Inflammatory macrophage treated with lipopolysaccharide for 1 hour (primary cell): ENCODE measurements at places on chromosomes 4 and X.

DNA sequence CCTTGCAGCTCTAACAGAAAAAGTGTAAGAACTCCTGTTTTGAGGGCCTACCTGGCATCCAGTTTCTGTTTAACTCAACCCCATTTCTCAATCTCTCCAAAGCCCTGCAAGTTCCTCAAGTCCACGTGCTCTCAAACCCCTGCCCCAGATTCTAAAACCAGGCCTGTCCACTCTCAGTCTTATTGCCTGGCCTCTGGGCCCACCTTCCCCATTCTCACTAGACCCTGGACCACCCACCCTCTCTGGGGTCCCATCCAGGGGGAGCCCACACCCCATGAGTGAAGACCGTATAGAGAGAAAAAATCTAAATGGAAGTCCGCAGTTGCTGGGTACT, 58.3 kb downstream of the TLR10 start:
- DNase-seq = no peak

GRCh38 chr4:38034986-38035882, 75.0 kb downstream of the PTTG2 start:
- peak; percentile 79 for DNase-seq

- no peak for DNase-seq
These were observed 86.9 kb upstream of the BMP2K start for GRCh38 chr4:78689261-78689660.

- DNase-seq = no peak
These were observed 189.6 kb downstream of the TMEM47 start for GRCh38 chrX:34467437-34467836.

DNA sequence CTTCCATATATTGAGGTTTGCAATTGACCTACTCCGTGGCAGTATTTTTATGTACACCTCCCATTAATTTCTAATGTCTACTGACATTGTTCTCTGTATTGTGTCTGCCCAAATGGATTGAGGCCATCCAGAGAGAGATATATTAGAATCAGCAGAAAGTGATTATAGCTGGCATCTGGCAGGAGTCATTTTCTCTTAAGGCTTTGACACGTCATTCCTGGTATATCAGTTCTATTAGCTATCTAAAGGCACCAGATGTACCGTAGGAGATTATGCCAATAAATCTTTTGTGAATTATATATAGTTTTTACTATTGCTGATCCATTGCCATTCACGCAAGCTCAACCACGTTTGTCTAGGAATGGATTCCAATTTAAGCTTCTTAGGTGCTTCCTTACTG, 1026.4 kb upstream of the IGFBP7 start:
- no peak for DNase-seq

GRCh38 chr4:26402458-26402857, 81.6 kb downstream of the RBPJ start:
- no peak for DNase-seq

DNA sequence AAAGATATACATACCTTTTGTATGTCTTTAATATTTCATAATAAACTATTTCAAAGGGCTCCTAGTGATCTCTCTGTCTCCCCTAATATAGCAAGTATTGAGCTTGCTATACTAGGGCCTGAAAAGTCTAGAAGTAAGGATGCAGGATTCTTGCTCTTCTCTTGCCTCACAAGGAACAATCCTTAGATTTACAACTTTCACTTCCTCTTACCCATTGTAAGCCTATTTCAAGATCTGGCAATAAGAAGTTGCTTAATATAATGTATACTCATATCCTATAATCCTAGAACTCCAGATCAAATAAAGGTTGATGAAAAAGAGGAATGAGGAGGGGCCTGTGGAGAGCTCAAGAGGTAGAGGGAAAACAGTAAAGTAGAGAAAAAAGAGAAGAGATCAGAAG, 40.8 kb upstream of the CHRDL1 start:
- DNase-seq = peak; percentile 18

DNA sequence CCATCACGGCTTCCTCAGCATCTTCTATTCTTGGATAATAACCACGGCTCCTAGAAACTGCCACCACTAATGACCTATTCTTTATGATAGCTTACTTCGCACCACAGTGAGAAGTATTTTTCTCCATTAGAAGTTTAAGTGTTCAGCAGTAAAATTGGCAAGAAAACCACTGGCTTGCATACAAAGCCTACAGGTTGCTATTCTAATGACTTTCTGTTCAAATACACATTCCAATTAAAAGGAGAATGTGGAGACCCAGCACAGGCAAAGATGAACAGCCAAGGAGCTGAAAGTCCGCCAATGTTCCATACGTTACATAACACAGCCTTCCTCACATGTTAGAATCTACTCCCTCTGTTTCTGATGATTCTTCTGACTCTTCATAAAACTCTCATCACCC, 875.0 kb upstream of the PRKX start:
- no peak for DNase-seq

GRCh38 chr4:1051472-1051871, 40.0 kb downstream of the FGFRL1 start:
- no peak for DNase-seq

GRCh38 chr4:103168993-103169392, 29.1 kb downstream of the CENPE start:
- DNase-seq = no peak

DNA sequence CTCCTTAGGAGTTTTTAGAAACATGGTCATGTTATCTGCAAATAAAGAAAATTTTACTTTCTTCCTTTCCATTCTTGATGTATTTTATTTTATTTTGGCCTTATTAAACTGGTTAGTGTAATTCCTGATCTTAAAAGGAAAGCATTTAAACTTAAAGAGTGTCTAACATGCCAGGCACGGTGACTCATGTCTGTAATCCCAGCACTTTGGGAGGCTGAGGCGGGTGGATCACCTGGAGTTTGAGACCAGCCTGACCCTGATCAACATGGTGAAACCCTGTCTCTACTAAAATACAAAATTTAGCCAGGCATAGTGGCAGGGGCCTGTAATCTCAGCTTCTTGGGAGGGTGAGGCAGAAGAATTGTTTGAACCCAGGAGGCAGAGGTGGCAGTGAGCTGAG, 281.3 kb downstream of the PTTG2 start:
- DNase-seq = no peak

DNA sequence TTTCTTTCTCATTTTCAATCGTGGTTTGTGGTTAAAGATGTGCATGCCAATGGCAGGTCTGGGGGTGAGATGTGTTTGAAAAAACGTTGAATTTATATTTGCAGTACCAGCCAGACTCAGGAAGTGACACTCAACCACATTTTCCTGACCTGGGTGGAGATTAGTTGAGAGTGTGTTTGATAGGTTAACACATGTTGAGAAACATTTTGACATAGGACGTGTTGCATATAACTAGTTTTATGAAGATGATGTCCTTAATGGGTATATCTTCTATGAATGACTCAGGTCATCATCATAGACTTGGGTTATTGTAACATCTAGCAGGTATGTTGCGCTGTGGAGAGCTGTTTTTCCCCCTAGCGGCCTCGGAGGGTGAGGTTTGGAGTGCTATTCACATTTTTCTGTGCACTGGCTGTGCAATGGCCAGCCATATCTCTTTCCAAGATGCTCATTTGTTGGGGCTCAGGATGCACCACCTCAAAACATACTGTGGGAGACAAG, 21.7 kb upstream of the CD38 start:
- DNase-seq = peak; percentile 8

- no peak for DNase-seq
These were observed 13.7 kb upstream of the ZNF185 start for GRCh38 chrX:152884171-152884570.

DNA sequence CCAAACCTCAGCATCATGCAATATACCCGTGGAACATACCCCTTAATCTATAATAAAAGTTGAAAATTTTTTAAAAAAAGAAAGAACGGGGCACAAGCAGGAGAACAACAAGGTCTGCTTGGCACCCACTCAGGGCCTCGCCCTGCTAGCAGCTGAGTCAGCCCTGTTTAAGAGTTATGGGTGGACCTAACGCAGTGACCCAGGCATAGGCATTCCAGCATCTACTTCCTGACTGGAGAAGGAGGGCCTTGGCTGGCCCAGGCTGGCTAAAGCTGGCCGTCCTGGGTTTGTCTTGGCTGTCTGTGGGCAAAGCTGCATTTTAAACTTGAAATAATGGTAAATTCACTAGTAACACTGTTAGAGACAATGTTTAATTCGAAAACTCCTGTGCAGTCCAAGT, 236.7 kb upstream of the PGRMC2 start:
- no peak for DNase-seq

DNA sequence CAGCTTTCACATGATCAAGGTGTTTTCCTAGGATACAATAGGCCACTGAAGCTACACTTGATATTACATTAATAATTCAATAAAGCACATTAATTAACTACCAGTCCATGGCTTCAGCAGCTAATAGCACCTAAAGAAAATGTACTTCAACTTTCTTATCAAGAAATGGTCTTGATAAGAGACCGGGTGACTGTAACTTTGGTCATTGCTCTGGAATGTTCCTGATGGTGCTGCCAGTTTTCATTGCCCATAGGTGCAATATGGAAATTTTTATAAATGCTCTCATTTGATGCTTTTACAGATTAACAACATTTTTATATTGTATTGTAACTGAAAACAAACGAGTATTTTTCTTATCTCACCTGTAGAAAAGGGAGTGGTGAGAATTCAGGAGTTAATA, 165.4 kb downstream of the SHROOM3 start:
- no peak for DNase-seq

GRCh38 chr4:84492290-84492689, 6.8 kb downstream of the NKX6-1 start:
- no peak for DNase-seq

GRCh38 chr4:98672583-98673287, 14.3 kb upstream of the TSPAN5 start:
- DNase-seq = no peak

- peak; percentile 52 for DNase-seq
These were observed 78.0 kb upstream of the DRD5 start for GRCh38 chr4:9703391-9703790.

GRCh38 chr4:107931775-107932321, 499 bp downstream of the CYP2U1 start:
- DNase-seq = no peak

GRCh38 chr4:116870686-116871085, 214.7 kb downstream of the TRAM1L1 start:
- DNase-seq = no peak

DNA sequence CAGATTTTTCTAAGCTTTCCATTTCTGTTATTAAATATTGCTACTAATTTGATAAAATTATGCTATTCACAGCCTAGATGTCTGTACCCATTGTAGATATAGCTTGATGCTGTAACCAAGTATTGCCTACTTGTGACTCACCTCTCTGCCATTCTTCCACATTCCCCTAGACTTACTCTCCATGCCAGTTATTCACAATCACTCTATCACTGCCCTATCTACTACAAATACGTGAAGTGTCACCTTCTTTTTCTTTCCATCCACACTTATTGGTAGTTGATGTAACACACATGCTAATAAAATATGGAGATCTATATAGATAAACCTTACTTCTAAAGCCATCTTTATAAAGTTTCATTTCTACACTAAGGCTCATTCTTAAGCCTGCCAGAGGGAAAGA, 179.4 kb upstream of the PACRGL start:
- no peak for DNase-seq

DNA sequence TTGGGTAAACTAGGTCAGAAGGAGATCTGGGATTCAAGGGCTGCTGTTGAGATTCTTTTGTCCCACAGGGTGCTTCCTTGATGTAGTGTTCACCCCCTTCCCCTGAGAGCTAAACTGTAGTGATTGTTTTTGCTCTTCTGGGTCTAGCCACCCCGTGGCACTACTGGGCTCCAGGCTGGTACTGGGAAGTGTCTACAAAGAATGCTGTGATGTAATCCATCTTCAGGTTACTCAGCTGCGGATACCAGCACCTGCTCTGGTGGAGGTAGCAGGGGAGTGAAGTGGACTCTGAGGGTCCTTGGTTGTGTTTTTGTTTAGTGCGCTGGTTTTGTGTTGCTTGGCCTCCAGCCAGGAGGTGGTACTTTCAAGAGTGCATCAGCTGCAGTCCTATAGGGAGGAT, 365.5 kb downstream of the ZNF674 start:
- no peak for DNase-seq

DNA sequence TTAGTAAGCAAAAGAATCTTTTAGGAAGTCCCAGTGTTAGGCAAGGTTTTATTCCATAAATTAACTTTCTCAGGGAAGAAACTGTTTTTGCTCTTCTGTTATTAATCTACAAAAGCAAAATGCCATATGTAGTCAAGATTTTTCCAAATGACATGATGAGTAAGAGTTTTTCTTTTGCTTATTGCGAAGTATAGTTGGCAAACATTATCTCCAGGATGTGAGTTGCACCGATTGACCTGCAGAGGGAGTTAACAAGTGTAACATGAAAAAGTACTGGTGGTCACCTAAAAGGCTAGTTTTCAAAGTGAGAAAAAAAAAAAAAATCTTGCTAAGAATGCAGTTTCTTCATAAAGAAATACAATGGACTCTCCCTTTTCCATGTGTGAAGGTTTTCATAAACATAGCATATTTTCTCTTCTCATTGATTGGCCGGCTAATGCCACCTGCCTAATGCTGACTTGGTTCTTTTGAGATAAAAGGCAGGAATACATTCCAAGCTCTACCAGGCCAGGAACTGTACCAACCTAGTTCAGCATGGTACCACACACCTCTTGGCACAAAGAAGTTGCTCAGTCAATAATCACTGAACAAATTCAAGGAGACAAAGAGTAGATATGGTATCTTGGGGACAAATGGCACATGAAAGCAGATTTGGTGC, 100.2 kb downstream of the LNX1 start:
- DNase-seq = peak; percentile 38

DNA sequence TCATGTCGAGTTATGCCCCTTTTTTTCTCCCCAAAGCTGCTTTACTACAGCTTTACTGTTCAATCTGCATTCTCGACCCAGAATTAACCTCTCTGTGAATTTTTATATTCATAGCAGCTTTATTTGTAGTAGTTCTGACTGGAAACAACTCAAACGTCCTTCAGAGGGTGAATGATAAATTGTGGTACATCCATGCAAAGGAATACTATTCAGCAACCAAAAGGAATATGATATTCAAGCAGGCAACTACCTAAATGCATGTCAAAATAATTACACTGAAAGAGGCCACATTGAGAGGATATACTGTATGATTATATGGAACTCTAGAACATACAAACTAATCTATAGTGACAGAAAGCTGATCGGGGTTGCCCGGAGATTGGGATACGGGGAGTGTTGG, 20.0 kb upstream of the MECP2 start:
- DNase-seq = no peak

- no peak for DNase-seq
These were observed 2.4 kb downstream of the RHOH start for GRCh38 chr4:40199179-40199670.

DNA sequence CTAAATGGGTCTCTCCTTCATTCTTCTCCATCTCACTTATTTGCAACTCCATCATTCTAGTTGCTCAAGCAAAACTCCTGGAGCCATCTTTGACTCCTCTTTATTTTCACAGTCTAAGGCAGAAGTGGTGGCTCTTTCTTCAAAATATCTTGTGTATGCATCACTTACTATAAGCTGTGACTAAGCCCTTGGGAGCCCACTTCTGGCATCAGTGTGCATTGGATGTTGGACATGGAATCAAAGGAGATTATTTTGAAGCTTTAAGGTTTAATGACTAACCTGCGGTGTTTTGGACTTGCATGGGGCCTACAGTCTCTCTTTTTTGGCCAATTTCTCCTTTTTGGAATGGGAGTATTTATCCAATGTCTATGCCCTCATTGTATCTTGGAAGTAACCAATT, 276.8 kb downstream of the SPOCK3 start:
- no peak for DNase-seq
